Fibroblast of the aortic adventitia (primary cell): ENCODE measurements at places on chromosomes 12 and 14.

DNA sequence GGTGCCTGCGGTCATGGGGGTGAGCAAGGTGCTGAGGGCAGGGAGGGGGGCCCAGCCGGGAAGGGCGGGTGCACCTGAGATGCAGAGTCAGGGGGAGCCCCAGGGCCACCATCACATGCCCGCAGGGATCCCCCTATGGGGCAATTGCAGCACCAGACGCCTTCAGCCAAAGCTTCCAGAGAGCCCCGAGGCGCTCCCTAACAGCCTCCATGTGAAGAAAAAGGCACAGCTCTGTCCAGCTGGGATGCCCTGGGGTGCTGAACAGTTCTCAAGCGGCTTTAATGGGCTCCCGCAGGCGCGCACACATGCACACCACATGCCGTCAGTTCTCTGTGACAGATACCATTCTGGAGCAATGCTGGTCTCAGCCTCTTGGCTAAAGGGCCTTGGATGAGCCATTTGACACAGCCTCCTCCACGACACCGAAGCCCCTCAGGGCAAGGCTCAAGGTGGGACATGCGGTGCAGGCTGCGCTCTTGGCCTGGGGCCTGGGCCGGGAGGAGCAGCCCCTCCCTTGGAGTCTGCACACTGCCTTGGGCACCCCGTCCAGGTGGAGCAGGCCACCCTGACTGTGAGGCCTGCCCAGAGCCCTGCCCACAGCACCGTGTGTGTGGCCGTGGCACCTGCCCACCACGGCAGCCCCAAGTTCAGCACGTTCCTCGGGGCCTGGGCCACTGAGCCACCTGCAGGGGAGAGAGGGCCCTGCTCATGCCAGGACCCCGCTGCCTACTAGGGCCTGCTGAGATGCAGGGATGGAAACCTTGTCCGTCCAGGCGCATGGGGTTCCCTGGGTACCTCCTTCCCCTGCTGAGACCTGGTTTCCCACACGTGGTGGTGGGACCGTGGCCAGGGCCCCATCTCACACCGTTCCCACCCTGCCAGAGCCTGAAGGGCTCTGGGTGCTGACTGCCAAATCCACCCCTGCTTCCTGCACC is 7.7 kb downstream of the XRCC3 start:
- DNase-seq: no peak

- no peak for DNase-seq
Measured at GRCh38 chr14:60327447-60328331, 78.7 kb downstream of the PPM1A start.

GRCh38 chr12:32435921-32436705 is 36.8 kb downstream of the FGD4 start:
- DNase-seq: no peak

DNA sequence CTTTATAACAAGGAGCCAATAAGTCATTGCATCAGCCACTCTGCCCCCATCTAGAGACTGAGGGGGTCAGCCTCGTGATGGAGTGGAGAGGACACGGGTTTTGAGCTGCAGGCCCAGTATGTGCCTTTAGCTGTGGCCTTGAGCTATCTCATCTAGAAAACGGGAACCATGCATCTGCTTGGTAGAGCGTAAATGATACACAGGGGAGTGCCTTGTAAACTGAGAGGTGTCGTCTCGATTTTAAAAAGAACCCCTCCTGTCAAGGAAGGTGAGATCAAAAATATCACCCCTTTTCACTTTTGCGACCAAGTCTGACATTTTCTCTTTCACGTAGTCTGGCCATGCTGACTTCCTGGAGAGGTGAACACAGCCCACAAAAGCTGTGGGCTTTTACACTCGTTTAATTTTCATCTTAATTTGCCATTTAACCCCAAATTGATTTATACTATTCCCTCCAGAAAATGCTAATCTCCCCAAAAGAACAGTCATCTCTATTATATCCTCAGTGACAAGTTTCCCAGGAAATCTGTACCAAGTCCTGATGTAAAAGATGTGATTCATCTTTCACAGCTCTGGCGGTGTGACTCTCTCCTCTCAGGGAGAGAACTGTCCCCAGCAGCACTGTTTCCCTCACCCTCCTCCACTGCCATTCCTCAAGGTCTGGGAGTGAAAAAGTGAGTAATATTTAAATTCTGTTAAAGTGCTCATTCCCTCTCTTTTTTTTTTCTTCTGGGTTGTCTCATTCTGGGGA is 30.6 kb downstream of the VCPKMT start:
- DNase-seq: peak; percentile 27

DNA sequence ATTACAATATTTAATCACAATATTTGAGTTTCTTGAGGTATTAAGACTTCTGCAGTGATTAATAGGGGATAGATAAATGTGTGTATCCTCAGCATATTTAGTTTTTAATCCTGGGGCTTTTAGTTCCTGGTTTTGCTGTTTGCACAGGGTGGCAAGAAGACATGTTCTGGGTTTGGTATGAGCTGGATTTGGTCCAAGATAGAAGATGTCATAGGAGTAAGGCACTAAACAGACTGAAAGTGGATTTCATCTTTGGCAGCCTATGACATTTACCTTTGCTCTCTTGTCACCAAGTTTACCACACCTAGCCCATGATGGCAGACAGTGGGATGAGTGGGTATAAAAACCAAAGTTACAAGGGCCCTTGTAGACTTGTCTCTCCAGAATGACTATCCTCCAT is 168.2 kb downstream of the LRRK2 start:
- no peak for DNase-seq

DNA sequence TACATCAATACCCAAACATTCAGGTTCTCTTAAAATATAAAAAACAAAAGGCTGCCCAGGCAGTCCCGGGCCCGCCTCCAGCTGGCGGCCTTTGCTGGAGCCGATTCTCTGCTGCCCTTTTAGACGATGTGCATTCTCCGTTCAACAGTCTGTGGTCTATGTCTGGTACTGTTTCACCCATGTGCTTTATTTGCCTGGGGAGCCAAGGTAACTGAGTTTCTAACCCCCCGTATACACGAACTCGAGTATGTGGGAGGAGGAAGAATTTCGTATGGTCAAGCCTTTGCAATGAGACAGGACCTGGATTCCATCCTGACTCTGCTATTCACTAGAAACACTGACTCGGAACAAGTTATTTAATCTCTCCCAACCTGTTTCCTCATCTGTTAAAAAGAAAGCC is 54.1 kb upstream of the GPR68 start:
- peak; percentile 49 for DNase-seq

GRCh38 chr12:40691913-40692764 is at the start of gene CNTN1:
Gene CNTN1, plus strand, starts transcription at chr12:40692439.
- peak; percentile 30 for DNase-seq

- no peak for DNase-seq
Measured at GRCh38 chr12:120264086-120264903, 1.2 kb downstream of the PXN start.
